ENCODE measurements at places on chromosomes 13 and 19.

- DNase-seq = no peak
Observed at GRCh38 chr13:97235549-97236231, 13.6 kb downstream of the MBNL2 start.

GRCh38 chr19:33302974-33303790 is 848 bp upstream of the CEBPA start:
- DNase-seq = no peak

DNA sequence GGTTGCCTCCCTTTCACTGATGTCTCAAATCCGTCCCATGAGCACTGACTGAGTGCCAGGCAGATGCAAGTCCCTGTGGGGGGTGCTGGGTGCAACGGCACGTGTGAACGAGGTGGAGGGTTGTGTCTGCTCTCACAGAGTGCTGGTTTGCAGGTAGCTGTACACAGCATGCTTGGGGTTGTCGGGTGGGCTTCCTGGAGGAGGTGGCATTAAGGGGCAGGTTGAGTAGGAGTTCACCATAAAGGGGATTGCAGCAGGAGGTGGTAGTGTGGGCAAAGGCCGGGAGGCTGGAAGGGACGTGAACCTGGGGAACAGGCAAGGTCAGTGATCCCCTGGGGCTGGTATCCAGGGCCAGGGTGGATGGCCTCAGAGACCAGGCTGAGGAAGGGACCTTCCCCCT is 17.2 kb downstream of the COLGALT1 start:
- no peak for DNase-seq

DNA sequence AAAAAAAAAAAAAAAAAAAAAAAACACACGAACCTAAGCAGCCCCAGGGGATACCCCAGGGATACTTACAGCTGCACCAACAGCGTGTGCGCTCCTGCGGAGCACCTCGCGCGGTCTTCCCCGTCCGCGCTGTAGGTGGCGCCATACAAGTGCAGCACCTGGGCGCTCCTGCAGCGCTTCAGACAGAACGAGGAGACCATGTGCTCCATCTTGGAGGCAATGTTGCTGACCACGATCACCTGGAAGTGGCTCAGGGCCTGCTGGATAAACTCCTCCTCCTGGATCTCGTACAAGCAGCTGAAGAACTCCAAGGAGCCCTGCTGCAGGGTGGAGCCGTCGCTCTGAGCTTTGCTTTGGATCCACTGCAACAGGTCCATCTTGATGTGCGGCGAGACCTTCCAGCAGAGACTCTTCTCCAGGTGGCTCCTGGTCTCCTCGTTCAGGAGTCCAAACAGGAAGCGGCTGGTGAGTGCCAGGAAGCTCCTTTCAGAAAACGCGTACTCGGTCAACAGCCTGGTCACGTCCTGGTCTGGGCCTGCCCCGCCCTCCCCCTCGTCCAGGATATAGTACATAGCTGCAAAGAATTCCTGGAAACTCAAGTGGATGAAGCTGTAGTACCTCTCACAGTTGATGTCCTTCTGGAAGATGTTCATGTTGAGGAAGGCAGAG is 14.5 kb downstream of the NLRP12 start:
- no peak for DNase-seq

- DNase-seq = no peak
Observed at GRCh38 chr19:4700693-4700970, 23.0 kb downstream of the DPP9 start.

- no peak for DNase-seq
Observed at GRCh38 chr19:35293363-35293739, 1.4 kb downstream of the MAG start.

GRCh38 chr13:23899555-23899954 is 2.3 kb upstream of the C1QTNF9B start:
- DNase-seq = no peak

DNA sequence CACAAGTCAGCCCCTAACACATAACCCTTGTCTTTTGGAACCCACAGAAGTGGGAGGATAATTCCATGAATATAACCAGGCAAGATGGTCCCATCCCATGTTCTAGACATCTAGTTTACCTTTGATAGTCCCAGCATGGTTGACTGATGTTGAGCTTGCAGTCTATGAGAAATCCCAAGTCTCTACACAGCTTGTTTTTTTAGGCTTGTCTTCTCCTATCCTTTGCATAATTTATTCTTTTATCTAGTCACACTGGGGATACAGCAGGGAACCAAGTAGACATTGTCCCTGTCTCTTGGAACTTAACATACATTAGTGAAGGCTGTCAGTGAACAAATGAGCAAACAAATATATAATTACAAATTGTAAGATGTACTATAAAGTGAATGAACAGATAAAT is 19.6 kb upstream of the FRY start:
- DNase-seq = no peak

DNA sequence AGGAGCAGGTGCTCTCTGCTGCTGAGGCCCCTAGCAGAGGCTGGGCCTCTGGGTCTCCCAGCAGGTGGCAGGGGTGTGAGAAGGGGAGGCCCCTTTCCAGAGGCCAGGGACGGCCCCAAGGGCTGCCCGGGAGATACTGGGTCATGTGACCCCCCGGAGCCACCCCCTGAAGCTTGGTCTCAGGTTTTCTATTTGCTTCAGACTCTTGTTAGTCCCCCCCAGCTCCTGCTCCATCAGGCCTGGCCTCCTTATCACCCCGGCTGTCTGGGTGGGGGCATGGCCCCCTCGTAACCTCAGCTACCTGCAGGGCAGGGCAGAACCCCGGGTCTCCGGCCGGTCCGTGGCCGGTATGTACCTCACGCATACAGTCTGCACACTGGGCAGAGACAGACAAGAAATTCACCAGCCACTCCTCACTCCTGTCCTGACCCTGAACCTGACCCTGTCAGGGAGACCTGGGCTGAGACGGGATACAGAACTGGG is 13.2 kb upstream of the TCF3 start:
- no peak for DNase-seq

- DNase-seq = no peak
Observed at GRCh38 chr19:47765523-47766358, 12.8 kb upstream of the SELENOW start.

DNA sequence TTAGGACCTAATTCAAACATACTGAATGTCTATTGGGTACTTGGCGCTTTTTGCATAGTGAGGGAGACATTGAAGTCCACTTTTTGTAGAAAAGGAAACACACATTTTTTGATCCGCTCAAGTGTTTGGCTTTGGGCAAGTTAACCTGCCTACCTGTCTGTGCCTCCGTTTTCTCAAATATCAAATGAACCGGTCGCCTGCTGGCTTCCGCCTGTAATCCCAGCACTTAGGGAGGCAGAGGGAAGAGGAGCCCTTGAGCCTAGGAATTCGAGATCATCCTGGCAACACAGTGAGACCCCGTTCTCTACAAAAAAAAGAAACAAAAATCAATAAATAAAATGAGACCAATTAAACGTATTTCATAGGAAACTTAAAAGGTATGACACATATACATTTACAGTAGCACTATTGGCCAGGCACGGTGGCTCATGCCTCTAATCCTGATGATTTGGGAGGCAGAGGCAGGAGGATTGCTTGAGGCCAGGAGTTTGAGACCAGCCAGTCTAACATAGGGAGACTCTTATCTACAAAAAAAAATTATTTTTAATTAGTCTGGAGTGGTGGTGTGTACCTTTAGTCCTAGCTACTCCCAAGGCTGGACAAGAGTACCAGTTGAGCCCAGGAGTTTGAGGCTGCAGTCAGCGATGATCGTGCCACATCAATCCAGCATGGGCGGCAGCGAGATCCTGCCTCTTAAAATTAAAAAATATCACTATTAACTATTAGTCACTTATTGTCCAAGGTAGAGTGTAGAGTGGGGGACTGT is 1.3 kb downstream of the RAD23A start:
- DNase-seq = no peak

- DNase-seq = no peak
Observed at GRCh38 chr13:102960959-102961358, 105.3 kb downstream of the SLC10A2 start.

- DNase-seq = no peak
Observed at GRCh38 chr19:38434549-38435051, 1.1 kb downstream of the RYR1 start.

GRCh38 chr19:54133312-54133956 is 4.1 kb upstream of the CNOT3 start:
- no peak for DNase-seq

GRCh38 chr13:42804244-42804874 is 23.0 kb downstream of the FAM216B start:
- DNase-seq = no peak

GRCh38 chr19:56348289-56348877 is 33.7 kb upstream of the ZSCAN5A start:
- DNase-seq = no peak

DNA sequence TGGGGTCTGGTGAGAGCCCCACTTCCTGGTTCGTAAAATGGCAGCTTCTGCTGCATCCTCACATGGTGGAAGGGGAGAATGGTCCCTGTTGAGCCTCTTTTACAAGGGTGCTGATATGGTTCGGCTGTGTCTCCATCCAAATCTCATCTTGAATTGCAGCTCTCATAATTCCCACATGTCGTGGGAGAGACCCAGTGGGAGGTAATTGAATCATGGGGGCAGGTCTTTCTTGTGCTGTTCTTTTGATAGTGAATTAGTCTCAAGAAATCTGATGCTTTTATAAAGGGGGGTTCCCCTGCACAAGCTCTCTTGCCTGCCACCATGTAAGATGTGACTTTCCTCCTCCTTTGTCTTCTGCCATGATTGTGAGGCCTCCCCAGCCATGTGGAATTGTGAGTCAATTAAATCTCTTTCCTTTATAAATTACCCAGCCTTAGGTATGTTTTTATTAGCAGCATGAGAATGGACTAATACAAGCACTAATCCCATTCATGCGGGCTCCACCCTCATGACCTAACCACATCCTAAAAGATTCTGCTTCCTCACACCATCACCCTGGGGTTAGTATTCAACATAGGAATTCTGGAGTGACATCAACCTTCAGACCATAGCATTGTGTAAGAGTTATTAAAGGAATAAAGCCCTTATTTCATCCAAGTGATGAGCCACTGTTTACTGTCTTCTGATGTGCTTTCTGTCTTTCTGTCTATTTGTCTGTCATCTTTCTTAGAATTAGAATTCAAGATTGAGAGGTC is 159.0 kb upstream of the IRS2 start:
- no peak for DNase-seq

DNA sequence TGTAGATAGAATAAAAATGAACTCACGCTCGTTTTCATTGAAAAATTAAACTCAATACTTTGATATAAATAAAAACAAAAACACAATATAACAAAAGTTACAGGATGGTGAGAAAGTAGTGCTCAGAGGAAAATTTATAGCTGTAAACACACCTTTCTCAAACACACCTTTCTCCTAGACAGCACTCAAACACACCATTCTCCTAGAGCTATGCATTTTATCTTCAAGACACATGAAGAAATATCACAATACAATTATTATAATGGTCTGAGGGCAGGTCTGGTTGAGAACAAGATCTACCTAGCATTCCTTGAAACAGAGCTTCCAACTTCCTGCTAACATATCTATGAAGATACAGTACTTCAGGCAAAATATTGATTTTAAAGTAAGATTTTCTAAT is 183.4 kb upstream of the NBEA start:
- no peak for DNase-seq

DNA sequence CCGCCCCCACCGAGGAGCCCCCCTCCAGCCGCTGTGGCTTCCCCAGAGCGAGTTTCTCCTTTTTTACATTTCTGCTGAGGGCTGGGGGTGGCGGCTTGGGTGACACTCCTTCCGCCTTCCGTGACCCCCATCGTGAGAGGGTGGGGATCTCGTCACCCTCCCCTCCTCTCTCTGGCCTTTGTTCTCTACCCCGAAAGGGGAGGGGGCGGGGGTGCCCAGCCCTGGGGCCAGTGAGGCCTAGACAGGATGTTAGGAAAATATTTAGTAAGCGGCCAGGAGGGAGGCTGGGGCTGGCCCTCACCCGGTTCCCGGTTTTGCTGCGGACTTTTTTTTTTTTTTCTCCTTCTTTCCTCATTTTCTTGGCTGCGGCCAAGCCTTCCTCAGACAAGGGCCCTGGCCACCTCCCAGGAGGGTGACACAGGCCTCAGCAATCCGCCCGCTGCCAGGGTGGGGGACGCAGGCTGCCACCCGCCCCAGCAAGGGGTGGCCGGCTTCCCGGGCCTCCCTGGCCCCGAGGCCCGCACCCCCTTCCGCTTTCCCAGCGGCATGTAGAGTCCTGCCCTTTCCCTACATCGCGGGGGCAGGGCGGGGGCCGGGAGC is 3.9 kb downstream of the MIDN start:
- no peak for DNase-seq

- DNase-seq = no peak
Observed at GRCh38 chr13:22086597-22087330, 415.9 kb downstream of the FGF9 start.

DNA sequence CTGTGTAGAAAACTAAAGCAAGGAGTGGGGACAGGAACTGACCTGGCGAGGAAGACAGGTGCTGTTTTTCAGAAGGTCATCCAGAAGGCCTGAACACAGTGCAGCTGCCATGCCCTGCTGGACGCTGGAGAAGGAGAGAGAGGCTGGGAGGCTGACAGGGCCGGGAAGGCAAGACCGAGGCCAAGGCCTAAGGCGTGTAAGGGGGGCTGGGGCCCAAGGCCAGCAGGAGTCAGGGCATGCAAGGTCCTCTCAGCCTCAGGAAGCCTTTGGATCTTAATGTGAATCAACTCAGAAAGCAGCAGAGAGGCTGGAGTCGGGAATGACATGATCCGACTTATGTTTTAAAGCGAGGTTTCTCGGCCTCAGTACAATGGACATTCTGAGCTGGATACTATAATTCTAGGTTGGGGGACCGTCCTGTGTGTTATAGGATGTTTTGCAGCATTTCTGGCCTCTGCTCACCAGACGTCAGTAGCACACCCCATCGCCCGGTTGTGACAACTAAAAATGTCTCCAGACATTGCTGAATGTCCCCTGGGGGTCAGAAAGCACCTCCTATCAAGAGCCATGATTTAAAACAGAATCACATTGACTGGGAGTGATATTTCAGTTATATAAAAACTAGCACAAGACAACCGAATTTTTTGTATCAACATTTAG is 530.4 kb downstream of the MYO16 start:
- no peak for DNase-seq

DNA sequence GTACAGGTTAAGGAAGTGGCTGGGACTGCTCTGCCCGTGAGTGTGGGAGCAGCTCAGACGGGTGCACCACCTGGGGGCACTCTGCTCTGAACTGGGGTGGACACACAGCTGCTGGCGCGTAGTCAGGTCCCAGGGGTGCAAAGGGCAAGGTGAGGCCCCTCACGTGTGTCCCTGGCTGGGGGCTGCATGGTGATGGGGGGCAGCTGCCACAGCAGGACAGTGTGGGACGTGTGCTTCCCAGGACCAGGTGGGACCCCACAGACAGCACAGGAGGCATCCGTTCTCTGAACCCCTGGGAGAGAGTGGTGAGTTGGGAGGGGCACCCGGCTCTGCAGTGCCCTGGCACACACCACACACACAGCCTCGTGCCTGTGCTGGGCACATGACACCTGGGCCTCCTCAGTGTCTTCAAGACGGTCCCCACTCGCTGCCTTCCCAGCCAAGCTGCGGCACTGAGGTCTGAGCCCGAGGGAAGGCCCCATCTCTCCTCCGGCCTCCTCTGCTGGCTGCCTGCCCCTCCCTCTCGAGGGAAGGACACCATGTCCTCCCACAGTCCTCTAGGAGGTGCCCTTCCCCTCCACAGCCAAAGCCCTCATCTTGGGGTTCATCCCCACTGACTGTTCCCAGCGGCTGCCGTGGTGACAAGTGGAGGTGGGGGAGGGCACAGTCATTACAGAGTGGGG is 24.7 kb downstream of the CILP2 start:
- DNase-seq = no peak
